ENCODE measurements at places on chromosomes 16 and 17. TPM values are rescaled to one million over a fixed set of nuclear protein-coding genes. Genes with fewer than 3 reads are reported as not detected.
A peak's percentile ranks its signal among the peaks of the same experiment; 100 is the strongest.

MAPT gene
- polyA plus RNA-seq: 10.0 TPM

DNA sequence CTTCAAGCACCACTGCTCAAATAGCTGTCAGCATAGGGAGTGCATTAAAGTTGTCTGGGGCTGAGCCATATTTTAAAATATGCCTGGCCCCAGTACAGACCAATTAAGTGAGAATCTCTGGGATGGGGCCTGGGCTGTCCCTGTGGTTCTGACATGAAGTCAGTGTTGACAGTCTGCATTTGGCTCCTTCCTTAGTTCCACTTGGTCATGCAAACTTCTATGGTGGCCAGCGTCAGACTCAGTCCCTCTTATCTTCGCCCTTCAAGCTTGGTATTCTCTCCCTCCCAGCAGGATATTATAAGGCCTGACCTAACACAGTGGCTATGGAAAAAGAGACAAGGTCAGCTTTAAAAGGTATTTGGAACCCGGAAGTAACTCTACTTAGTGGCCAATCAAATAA lies 177.2 kb downstream of the PMP22 start:
- no peaks in the 10 kb centered on the region for H3K4me1 ChIP-seq
- H3K36me3 ChIP-seq: no peaks in the 10 kb centered on the region
- no peak for DNase-seq
- no peak overlapping the region for H3K4me3 ChIP-seq
- no peak overlapping the region for H3K27ac ChIP-seq
- no peaks in the 10 kb centered on the region for H3K27me3 ChIP-seq

GRCh38 chr16:87698241-87698640 lies 67.5 kb downstream of the KLHDC4 start:
- H3K27ac ChIP-seq: no peak overlapping the region
- no peaks in the 10 kb centered on the region for H3K4me1 ChIP-seq
- H3K36me3 ChIP-seq: peaks cover 39% of the 10 kb centered on the region
- no peak overlapping the region for H3K4me3 ChIP-seq
- no peaks in the 10 kb centered on the region for H3K27me3 ChIP-seq

SNX20 gene
- 2.1 TPM for polyA plus RNA-seq

- no peaks in the 10 kb centered on the region for H3K4me1 ChIP-seq
- no peak overlapping the region for H3K4me3 ChIP-seq
- no peak overlapping the region for H3K27ac ChIP-seq
- no peaks in the 10 kb centered on the region for H3K27me3 ChIP-seq
- no peak for DNase-seq
Measured at GRCh38 chr16:60041671-60042070, 1307.6 kb upstream of the GOT2 start.

DNA sequence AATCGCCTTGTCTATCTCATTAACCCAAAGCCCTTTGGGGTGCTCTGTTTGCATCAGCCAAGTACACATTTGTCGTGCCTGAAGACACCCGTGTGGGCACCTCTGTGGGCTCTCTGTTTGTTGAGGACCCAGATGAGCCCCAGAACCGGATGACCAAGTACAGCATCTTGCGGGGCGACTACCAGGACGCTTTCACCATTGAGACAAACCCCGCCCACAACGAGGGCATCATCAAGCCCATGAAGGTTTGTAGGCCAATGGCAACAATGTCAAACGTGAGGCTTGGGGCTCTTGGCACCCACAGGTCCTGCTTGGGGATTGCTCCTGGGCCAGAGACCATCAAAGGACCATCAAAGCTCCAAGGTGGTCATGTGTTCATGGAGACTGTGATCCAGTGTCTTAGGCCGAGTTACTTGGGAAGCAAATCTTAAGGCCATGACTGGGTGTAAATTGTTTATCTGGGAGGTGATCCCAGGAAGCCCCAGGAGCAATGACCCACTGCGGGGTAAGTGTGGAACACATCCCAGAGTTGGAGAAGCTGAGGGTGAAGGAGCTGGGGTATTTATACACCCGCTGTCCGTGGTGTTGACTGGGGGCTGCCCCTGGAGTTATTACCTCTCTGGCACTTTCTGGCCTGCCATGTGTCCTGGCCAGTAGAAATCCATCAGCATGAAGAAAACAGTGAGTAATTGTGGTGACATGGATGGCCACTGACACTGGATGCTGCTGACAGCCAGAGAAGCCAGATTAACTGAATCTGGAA lies 24.0 kb downstream of the CDH5 start:
- H3K27ac ChIP-seq: no peak overlapping the region
- H3K4me1 ChIP-seq: no peaks in the 10 kb centered on the region
- no peak for DNase-seq
- no peaks in the 10 kb centered on the region for H3K27me3 ChIP-seq
- H3K36me3 ChIP-seq: no peaks in the 10 kb centered on the region
- no peak overlapping the region for H3K4me3 ChIP-seq

DNA sequence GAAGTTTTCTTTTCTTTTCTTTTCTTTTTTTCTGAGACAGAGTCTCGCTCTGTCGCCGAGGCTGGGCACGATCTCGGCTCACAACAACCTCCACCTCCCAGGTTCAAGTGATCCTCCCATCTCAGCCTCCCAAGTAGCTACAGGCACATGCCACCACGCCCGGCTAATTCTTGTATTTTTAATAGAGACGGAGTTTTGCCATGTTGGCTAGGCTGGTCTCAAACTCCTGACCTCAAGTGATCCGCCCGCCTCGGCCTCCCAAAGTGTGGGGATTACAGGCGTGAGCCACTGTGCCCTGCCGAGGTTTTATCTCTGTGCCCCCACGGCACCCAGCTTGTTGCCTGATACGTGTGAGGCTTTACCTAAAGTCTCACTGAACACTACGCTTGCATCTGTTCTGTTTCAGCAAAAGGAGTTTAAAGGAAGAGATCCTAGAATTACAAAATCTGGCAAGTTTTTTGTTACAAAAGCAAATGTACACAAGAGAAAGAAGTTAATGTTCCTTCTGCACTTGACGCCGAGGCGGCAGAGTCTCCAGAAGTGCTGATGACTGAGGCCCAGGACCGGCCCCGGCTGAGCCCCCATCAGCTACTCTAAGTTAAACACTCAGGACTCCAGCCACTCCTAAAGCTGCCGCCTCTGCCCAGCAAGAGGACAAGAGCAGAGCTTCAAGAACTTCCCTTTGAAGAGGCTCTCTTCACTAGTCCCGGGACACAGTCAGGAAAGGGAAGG lies 9.2 kb downstream of the ABCA3 start:
- DNase-seq: no peak
- H3K36me3 ChIP-seq: no peaks in the 10 kb centered on the region
- H3K27ac ChIP-seq: no peak overlapping the region
- no peaks in the 10 kb centered on the region for H3K4me1 ChIP-seq

DNA sequence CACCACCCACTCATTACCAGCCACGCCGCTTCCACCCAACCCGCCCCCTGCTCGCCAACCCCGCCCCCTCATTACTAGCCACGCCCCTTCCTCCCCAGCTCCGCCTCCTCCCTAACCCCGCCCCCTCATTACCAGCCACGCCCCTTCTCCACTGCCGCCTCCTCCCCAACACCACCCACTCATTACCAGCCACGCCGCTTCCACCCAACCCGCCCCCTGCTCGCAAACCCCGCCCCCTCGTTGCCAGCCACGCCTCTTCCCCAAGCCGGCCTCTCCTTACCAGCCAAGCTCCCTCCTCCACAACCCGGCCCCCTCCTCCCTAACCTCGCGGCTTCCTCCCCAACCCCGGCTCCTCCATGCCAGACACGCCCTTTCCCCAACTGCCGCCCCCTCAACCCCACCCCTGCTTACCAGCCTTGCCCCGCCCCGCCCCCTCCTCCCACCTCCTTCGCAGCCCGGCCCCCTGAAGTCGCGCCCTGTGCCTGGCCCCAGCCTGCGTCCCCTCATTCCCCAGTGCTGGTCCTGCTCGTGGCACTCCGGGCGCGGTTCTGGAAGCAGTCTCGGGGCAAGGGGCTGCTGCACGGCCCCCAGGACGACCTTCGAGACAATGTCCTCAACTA lies 7.3 kb downstream of the SLC22A31 start:
- H3K36me3 ChIP-seq: no peaks in the 10 kb centered on the region
- H3K27me3 ChIP-seq: peaks cover 8% of the 10 kb centered on the region
- no peak overlapping the region for H3K27ac ChIP-seq
- H3K4me3 ChIP-seq: no peak overlapping the region

ITGA3 gene
- polyA plus RNA-seq: 61.8 TPM

DNA sequence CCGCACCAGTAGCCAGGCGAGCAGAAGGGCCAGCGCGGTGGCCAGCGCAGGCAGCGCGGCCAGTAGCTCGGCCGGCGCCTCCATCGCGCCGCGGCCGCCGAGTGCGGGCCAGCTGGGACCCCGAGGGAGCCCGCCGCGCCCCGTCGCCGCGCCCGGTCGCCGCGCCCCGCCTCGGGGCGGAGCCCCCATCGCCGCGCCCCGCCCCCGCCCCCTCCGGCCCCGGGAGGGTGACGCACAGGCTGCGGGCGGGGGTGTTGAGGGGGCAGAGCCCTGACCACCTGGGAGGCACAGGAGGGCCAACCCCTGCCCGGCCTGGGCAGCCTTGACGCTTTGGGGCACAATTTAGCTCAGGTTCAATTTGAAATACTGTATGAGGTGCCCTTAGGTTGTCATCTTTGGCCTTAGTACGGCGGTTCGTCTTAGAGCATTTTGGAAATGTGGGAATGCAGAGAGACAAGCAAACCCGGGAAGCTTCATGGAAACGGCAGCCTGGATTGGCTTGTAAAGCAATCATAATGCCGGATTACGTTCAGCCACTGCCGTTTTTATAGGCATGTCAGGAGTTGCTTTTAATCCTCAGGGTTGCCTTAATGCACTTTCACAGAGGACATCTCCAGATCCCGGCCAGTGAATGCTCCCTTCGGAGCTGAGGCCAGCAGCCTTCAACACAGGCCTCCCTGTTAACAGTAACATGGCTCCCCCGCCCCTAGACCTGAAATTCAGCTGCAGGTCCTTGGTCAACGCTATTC lies at the start of gene MXRA7:
Gene MXRA7, minus strand, starts transcription at position 103 of the 749 bp plus-strand sequence. Its CDS starts 19 bp downstream, at position 84.
- H3K4me1 ChIP-seq: peaks cover 22% of the 10 kb centered on the region
- peak within 1 kb of the TSS; percentile 53 for H3K4me3 ChIP-seq
- H3K36me3 ChIP-seq: peaks cover 21% of the 10 kb centered on the region
- H3K27ac ChIP-seq: peak within 1 kb of the TSS; percentile 60
- peak; percentile 55 for DNase-seq

EMP2 gene
- 17.0 TPM for polyA plus RNA-seq

DNA sequence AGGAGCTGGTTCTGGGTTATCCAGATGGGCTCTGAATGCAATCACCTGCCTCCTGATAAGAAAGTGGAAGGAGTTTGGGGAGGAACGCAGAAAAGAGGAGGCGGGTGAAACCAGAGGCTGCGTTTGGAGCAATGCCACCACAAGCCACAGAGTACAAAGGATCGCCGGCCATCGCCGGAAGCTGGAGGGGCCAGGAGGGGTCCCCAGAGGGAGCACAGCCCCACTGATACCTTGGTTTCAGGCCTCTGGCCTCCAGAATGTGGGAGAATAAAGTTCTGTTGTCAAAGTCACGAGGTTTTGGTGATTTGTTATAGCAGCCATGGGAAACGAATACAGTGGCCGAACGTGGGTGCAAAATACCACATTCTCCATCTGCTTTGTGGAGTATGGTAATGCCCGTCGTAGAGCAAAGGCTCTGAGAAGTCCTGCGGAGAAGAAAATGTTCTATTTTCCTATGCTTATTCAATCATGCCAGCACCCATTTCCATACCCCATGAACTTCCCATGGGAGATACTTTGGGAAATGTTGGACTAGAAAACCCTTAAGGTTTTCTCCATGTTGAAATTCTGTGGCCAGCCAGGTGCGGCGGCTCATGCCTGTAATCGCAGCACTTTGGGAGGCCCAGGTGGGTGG lies 51.4 kb downstream of the ZDHHC7 start:
- no peaks in the 10 kb centered on the region for H3K36me3 ChIP-seq
- H3K4me1 ChIP-seq: no peaks in the 10 kb centered on the region
- DNase-seq: no peak
- H3K4me3 ChIP-seq: no peak overlapping the region

DNA sequence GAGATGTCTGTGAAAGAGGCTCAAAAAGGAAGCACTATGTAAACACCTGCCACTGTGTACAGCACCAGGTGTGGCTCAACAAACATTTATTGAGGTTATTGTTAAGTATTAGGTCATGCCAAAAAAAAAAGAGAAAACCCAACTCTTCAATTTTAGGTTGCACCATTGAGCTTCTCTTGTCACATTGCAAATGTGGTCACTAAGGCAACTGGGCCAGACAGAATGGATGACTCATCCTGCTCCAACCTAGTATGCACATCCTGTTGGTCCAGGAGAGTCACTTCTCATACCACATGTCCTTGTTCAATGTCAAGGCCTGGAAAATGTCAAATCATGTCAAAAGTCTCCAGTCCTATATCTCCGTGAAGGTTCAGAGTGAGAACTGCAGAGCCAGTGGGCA lies 25.0 kb downstream of the HOXB1 start:
- H3K36me3 ChIP-seq: no peaks in the 10 kb centered on the region
- no peaks in the 10 kb centered on the region for H3K4me1 ChIP-seq
- no peak overlapping the region for H3K27ac ChIP-seq

DNA sequence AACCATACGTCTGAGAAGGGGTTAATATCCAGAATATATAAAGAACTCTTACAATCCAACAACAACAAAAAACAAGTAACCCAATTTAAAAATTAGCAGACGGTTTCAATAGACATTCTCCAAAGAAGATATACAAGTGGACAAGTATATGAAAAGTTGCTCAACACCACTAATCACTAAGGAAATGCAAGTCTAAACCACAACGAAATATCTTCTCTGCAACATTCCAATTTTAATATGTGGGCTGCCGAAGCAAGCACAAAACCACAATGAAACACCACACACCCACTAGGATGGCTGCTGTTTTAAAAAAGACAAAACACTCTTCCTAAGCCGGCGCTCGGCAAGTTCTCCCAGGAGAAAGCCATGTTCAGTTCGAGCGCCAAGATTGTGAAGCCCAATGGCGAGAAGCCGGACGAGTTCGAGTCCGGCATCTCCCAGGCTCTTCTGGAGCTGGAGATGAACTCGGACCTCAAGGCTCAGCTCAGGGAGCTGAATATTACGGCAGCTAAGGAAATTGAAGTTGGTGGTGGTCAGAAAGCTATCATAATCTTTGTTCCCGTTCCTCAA lies 5.9 kb upstream of the SLC13A2 start:
- no peak for DNase-seq
- H3K4me1 ChIP-seq: peaks cover 43% of the 10 kb centered on the region
- no peaks in the 10 kb centered on the region for H3K36me3 ChIP-seq
- no peaks in the 10 kb centered on the region for H3K27me3 ChIP-seq
- H3K27ac ChIP-seq: no peak overlapping the region

DNA sequence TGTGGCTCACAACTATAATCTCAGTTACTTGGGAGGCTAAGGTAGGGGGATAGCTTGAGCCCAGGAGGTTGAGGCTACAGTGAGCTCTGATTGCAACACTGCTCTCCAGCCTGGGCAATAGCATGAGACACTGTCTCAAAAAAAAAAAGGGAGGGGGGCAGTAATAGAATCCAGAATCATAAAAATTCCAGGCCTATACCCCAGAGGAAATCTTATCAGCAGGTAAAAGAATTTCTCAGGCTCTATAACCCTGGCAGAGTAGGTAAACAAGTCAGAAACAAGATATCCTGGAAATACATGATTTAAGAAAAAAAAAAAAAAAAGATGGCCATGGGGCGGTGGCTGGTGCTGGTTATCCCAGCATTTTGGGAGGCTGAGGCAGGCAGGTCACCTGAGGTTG lies 12.9 kb downstream of the SPAG9 start:
- no peaks in the 10 kb centered on the region for H3K27me3 ChIP-seq
- peak overlapping the region; percentile 13 for H3K27ac ChIP-seq
- peak; percentile 78 for DNase-seq
- H3K4me1 ChIP-seq: peaks cover 33% of the 10 kb centered on the region
- no peak overlapping the region for H3K4me3 ChIP-seq

All from large intestine (tissue), 12 donors.